ENCODE measurements at places on chromosomes 5 and 9.

- no peak for DNase-seq
These were observed 95.9 kb downstream of the KCNIP1 start for GRCh38 chr5:170599756-170600155.

GRCh38 chr5:176677209-176677939, 30.1 kb downstream of the TSPAN17 start:
- no peak for DNase-seq

DNA sequence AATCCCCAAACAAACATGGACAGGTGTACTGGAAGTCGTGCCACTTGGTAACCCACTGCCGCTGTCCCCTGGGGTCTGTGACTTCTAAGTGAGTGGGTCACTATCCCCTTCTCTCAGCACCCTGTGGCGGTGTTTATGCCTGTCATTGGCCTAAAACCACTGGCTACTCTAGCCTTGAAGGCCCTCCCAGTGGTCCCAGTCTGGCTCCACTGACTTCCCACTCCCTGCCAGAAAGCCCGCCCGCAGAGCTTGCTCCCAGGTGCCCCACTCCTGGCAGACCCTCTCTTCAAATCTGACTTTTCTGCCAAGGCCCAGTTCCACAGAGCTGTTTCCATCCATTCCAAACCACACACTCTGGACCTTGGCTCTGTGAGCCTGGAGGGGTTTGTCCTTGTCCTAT, 274.5 kb downstream of the HSPA4 start:
- DNase-seq = no peak

DNA sequence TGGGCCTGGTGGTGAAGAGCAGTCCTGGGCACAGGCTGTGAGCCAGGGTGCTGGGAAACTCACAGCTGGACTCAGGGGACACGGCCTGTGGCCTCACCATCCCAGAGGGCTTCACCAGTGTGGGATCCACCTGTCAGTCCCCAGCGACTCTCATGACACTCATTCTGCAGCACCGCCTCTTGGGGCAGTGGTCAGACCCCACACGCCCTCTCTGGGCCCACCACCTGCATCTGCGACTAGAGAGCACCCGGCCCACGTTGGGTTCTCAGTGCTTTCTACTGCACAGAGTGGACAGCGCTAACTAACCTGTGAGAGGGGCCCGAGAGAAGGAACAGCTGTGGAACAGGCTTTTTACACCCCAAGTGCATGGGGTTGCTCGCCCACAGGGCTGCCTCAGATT, 45.8 kb upstream of the GARNL3 start:
- DNase-seq = no peak

DNA sequence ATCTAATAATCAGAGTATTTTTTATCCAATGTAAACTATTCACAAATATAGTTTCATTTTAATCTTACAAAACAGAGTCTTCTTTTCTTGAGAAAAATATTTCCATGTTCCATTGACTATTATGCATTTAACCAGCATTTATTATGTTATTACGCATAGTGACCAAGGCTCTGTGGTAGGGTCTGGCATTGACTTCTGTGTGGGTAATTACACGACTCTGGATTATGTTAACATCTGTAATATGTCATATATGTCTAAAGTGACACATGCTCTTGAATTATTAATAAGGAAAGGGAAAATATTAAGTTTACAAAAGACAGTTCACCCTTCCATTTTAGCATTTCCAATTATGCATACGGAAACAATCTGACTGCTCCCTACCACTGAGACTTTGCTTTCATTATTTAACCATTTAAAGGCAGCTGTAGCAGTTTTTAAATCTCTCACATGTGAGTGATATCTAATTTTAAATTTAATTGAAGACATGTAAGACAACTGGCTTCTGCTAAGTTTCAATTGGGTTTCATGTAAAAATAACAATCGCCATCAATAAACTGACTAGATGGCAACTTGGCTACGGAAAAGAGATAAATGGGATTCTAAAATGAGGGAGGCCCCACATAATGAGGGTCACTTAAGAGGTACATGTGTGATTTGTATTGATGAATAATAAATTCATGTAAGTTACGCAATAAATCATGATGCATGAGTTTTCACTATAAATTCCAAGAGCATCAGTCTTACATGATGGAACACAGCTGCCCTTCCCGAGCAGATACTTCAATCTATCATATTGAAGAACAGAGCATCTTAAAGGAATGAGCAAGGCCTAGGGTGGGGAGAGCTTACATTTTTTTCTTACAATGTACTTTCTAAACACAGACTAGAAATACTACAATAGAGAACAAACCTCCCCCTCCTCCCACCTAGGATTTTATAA, 1056.8 kb downstream of the MAT2B start:
- DNase-seq = no peak

DNA sequence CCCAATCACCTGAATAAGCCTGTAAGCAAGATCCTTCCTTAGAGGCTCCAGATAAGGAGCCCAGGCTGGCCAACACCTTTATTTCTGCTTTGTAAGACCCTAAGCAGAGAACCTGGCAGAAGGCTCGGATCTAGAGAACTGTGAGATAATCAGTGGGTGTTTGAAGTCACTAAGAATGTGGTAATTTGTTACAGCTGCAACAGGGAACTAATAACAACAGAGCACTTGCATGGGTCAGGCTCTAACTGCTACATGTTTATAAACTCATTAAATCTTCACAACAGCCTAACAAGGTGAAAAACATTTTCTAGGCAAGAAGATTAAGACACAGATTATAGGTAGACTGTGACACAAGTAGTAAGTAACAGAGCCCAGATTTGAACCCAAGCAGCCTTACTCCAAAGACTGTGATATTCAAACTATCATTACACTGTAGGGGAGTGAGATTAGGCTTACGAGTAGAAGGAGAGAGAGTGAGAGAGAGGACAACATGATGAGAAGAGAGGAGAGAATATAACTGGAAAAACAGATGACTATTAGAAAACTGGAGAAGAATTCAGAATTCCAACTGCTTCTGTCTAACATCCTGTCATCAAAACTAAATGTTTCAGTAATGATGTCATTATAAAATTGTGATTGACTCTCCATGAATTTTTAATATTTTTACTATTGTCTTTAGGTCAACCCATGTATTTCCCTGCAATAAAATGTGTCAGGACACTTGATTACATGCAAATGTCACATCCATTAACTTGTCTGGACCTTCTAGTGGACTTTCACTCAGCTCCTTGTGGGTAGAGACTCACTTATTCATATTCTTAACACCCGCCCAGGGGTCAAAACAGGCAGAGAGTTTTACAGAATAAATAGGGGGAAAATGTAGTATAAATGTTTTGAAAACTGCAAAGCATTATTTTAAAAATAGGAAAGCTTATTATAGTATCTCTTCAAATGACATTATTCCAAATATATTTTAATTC, 290.9 kb upstream of the RGMB start:
- DNase-seq = no peak

DNA sequence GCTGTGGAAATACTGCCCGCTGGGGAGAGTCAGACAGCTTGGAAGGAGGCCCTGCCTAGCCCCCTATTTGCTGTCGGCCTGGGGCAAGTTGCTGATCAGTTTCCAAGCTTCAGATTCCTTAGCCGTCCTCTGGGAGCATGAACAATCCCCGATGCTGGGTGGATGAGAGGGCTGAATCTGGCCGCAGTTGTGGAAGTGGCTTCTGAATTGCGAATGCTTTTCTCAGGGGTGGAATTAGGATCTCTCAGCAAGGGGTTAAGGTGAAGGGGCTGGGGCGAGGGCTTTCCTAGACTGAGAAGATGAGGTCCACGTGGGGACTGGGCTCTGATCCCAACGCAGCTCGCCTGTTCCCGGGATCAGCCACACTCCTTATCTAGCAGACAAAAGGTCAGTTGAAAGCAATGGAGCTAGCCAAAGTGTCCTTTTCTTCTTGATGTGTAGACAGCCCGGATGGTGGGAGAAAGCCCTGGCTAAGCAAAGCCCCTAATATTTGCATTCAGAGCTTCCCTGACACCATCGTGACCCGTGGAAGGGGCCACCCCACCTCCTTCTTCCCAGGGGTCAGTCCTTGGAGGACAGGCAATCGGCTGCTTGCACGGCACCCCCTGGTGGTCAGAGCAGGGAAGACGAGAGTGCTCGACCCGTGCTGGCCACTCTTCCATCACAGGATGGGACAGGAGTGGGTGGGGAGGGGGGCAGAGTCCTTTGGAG, 54.9 kb downstream of the COL15A1 start:
- peak; percentile 74 for DNase-seq

GRCh38 chr9:98861781-98862504, 54.5 kb downstream of the GALNT12 start:
- DNase-seq = no peak

DNA sequence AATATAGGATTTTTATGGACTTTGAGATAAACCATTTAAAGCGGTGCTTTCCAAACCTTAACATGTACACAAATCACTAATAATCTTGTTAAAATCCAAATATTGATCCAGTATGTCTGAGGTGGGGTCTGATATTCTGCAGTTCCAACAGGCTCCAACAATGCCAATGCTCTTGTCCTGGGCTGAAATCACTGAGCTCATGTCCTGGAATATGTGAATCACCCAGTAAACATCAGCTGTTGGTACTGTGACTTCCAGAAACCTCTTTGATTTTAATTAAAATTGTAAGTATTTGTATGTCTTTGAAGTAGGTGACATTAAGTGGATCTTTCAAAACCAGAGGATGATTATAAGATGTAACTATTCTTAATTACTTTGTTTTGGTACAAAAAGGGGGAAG, 52.8 kb upstream of the CAST start:
- DNase-seq = no peak

DNA sequence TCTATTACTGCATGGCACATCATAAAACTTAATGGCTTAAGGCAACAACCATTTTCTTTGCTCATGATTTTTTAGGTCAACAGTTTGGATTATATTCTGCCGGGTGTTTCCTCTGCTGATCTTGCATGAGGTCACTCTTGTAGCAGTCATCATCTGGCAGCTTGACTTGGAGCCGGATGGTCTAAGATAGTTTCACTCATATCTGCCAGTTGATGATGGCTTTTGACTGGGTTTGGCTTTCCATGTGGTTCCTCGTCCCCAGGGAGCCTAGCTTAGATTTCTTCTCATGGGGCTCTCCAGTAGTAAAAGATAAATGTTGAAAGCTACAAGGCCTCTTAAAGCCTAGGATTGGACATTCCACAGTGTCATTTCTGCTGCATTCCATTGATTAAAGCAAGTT, 27.4 kb downstream of the LNPEP start:
- DNase-seq = no peak
